ENCODE measurements at places on chromosomes 13 and 19. TPM values are rescaled to one million over a fixed set of nuclear protein-coding genes. Genes with fewer than 3 reads are reported as not detected.
A peak's percentile ranks its signal among the peaks of the same experiment; 100 is the strongest.

- DNase-seq = no peak
Measured at GRCh38 chr13:48144413-48145035, 49.6 kb upstream of the MED4 start.

DNA sequence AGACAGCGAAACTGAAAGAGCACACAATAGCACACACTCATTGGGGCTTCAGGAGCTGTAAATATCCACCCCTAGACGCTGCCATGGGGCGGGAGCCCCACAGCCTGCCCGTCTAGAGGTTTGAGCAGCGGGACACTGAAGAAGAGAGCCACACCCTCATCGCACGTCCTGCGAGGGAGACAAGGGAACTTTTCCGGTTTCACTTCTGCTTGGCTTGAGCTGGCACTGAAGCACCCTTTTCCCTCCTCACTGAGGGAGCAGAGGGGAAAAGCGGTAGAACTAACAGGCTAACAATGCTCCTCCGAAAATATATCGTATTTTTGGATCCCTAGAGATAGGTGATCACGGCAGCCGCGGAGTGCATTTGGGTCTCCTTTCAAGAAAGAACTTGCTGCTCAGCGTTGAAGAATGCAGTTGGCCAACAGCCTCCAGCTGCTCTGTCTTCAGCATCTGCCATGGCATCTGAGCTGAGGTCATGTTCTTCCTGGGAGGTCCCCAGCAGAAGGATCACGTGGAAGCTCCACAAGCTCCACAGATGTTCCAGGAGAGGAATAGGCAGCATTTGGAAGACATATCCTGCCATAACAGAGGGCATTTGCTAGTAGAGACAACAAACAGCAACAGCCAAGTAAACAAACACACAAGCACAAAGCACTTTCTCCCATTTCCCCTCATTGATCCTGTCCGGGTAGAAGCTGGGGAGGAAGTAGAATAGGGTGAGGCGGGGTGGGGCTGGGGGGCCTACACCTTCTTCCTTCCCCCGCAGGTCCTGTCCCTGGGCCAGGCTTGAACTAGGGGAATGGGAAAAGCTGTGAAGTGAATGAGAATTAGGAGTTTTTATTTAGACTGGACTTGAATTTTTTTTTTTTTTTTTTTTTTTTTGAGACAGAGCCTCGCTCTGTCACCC is 44.8 kb upstream of the ALOX5AP start:
- peak; percentile 90 for DNase-seq

DNA sequence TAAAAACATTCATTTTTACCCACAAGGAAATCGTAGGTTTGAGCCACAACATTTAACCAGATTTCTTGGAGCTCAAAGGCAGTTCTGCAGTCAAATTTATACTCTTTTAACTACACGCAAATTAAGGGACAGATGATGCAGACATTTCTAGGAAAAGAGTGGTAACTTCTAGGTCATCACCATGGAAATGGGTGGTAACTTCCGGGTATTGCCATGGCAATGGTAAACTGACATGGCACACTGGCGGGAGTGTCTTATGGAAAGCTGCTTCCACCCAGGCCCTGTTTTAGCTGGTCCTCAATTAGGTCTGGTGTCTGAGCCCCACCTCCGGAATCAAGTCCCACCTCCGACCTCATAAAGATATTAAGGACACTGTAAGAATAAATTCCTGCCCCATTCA is 10.4 kb upstream of the LYPD5 start:
- no peak for DNase-seq

DNA sequence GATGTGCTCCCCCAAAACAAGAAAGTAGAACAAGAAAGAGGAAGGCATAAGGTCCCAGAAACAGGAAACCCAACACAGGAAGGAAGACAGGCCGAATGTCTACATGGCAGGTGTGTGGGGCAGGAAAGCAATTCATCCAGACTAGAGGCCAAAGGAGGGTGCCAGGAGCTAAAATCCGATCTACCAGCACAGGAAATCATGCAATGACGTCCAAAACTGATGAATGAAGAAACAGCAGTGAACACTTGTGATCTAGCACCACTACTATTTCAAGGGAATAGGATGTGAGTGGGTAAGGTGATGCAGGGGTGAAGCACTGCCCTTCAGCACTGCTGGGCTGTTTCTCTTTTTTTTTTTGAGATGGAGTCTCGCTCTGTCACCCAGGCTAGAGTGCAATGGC is 59.1 kb downstream of the DOCK9 start:
- DNase-seq = no peak

Gene ZNF578
- 2.5 TPM for total RNA-seq

Gene ANKRD24
- total RNA-seq = 0.99 TPM

DNA sequence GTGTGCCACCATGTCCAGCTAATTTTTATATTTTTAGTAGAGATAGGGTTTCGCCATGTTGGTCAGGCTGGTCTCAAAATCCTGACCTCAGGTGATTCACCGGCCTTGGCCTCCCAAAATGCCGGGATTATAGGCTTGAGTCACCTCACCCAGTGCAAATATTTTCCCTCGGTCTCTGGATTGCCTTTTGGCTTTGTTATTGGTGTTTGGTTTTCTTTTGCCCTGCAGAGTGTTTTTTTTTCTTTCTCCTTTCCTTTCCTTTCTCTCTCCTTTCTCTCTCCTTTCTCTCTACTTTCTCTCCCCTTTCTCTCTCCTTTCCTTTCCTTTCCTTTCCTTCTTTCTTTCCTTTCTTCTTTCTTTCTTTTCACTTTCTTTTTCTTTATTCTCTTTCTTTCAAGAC is 33.2 kb downstream of the KDM4B start:
- no peak for DNase-seq

Gene CAMSAP3
- total RNA-seq = 0.27 TPM

Gene ZFP28
- 10.0 TPM for total RNA-seq

GRCh38 chr13:42548731-42549551 is 25.0 kb upstream of the TNFSF11 start:
- DNase-seq = peak; percentile 67

Gene MIA
- 18.5 TPM for total RNA-seq

- no peak for DNase-seq
Measured at GRCh38 chr19:38727306-38727867, 16.9 kb downstream of the CAPN12 start.

DNA sequence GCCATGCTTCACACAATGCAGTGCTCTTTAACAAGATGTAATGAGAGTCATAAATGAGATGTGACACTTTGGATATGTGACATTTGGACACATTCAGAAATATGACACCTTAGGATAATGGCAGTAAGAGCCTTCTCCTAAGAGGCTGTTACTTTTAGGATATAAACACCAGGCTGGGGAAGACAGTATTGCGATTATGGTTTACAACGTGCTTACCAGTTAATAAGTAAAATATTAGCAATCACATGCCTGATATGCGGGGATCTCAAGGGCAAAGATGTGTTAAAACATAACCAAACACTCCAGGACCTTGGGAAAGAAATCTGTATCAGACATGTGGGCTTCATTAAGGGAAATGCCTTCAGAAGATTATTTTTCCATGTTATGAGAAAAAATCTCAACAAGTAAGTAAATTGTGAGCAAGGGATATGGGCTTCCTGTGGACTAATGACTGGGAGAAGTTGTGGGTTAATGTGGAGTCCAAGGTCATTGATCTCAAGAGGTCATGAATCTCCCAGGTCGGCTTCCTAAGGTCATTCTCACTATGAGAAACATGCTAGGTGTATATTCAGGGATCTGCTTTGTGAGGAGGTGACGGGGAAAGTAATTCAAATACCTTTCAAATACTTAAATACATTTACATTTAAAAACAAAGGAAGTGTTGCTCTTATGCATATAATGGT is 105.3 kb downstream of the STARD13 start:
- no peak for DNase-seq

Gene CEACAM20
- not detected for total RNA-seq

Gene SYNGR4
- not detected for total RNA-seq

Gene PRR20A
- not detected for total RNA-seq

GRCh38 chr19:46408664-46409039 is 4.7 kb downstream of the CCDC8 start:
- DNase-seq = peak; percentile 93

DNA sequence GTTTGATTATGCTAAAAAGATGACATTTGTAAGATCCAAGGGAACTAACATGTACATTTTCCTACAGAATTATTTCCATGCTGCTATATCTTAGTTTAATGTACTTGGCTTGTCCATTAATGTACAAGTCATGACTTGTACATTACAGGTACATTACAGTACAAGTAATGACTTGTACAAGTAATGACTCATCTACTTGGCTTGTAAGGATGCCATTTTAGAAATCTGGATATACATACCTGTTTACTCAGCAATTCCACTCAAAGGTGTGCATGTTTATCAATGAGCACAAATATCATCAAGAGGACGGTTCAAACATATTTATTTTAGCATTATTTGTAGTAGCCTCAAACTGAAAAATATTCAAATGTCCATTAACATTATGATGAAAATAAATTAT is 87.0 kb upstream of the TRPC4 start:
- no peak for DNase-seq

DNA sequence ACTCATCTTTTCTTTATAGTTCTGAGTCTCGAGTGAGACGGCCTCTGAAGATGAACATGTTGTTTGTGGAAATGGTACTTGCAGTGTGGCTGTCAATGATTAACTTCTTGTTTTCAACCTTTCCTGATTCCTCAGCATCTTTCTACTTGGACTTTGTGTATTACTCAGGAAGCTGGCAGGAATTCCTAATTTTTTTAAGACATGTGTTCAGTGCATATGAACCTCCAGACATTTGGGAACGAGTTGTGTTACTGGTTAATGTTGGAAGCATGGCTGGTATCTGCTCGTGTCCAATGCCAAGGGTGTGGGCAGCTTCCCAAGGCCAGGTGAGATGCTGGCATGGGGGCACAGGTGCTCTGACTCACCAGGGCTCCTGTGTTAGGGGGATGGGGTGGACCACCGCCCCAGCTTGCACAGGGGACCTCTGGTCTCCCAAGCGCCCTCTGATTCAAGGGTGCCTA is 61.1 kb upstream of the MCF2L start:
- peak; percentile 34 for DNase-seq

- DNase-seq = no peak
Measured at GRCh38 chr19:441213-441836, 19.5 kb downstream of the SHC2 start.

DNA sequence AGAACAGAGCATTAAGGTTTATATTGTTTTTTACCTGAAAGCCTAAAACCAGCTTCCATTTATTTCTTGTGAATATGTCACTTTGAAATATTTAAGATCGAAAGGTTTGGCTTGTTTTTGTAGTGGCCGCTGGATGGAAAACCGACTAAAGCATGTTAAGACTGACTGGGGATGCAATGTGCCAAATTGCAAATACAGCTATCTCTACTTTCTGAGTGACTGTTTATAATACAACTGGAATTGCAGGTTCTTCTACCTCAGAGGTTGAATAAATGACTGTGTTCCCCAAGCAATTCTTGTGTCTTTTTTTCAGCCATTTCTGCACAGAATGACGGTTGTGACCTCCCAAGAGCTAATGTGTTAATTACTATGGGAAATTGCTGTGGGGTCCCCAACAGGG is 50.0 kb upstream of the TMTC4 start:
- DNase-seq = no peak

Gene LPAR2
- total RNA-seq = 1.6 TPM

DNA sequence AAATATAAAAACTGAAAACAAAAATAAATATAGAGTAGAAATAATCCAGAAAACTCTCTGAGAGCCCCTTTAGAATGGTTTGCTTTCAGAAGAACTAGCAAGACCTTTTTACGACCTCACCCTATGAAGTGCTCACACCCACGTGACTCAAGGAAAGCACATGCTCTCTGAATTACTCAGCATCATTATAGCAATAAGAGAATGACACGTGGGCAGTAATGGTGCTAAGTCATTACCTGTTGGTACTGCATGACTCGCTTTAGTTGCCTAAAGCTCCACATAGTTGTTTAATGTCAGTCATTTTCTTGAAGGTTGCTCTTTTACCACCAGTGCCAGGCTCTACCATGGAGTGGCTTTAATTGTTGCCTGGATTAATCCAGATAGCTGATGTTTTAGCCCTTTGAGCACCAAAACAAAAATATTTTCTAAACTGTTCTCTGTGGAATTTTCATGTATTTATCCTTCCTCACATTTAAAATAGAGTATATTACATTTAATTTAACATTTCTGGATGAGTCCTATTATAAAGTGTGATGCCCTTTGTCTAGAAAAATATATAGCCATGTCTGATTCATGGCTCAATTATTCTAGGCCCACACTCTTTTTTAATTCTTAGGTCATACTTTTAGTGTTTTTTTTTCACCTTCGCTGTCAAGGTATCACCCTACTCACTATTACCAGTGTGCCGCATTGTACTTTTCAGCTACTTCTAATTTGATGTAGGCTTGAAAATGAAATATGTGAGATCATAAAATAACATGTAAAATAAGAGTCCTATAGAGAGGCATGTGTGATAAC is 56.8 kb downstream of the THSD1 start:
- no peak for DNase-seq

DNA sequence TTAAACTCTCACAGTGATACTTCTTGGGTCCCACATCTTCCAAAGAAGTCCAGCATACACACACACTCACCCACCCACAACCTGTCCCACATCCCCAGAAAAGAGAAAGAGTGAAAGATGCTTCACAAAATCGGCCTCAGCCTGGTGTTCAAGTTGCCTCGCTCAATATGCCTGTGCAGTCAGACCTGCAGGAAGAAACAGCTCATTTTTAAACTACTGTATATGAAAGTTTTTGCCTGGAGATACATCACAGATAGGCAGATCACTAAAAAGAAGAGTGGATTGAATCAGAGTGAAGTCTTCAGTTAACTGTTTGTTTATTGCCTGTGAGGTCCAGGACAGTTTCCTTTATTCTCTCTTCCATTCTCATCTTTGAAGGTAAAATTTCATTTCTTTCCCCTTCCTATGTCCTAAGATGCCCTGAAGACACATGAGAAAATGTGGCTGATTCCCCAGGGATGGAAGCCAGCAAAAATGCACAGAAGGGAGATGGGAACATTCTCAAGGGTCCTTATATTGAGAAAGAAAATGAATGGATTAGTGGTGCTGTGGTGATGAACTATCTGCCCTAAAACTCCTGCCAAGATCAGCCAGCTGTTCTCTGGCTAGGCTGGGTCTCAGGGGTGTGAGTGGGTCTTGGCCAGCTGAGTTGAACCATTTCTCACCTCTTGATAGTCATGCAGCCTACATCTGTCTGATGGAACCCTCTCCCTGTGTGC is 259.0 kb downstream of the ITGBL1 start:
- DNase-seq = no peak

Gene ZNF442
- total RNA-seq = 0.55 TPM

DNA sequence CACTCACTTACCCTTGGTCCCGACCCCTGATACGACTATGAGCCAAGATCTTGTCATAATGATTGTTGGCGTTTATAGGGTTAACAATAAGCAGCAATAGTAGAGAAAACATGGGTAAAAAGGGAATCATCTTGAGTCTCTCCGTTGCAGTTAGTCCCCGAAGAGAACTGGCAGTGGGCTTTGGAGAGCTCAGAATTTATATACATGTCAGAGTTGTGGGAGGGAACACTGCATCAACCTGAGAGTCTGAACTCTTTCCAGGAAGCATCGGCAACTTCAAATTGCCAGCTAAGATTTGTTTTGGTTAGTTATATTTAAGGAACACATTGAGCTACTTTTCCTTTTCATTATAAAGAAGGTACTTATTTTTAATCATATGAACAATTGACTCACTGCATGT is at the start of gene POSTN:
TSS of gene POSTN (minus strand) at position 172 of the 400 bp plus-strand sequence. CDS start at position 130, 42 bp downstream.
- DNase-seq = no peak

All from sigmoid colon (tissue), 7 donors.